ENCODE measurements at places on chromosomes 4 and X. TPM values are rescaled to one million over a fixed set of nuclear protein-coding genes. Genes with fewer than 3 reads are reported as not detected.

DNA sequence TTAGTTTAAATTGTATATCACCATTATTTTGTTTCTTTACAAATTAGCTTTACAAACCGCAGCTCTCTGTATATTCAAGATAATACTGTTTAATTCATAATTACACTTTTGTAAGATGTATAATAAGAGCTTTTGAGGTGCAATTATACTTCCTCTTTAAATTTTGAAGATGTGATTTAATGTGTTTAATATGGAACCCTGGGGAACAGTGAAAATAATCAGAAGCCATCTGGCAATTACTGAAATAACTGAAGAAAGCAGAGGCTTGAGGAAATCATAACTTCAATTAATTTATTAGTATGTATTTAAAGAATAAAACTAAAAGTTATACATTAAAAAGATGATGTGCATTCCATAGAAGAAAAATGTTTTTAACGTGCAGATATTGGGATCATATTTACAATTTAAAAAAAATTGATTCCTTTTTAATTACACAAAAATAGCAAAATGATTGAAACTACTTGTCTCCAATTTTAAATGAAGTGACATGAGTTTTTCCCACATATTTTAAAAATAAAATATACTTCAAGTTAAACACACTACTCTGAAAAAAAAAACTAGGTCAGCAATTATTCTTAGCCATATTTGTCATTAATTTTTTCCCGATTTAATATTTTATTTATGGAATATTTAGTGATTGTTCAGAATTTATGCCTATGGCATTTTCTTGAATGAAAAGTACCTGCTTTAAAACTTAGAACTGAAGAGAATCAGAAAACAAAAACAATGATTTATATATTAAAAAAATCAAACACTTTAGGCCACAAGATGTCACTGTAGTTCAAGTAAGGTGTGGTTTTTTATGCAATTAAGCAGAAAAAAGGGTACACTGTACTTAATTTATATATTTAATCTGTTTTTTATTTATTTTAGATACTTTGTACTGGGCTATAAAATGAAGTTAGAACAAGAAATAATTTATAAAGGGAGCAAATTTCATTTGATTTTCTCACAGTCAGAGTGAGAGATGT lies 942.7 kb upstream of the NDST4 start:
- DNase-seq, result no peak

- DNase-seq, result no peak
Observed at GRCh38 chr4:108107729-108108382, 60.9 kb downstream of the LEF1 start.

- DNase-seq, result no peak
Observed at GRCh38 chrX:10288373-10288975, 131.7 kb downstream of the CLCN4 start.

DNA sequence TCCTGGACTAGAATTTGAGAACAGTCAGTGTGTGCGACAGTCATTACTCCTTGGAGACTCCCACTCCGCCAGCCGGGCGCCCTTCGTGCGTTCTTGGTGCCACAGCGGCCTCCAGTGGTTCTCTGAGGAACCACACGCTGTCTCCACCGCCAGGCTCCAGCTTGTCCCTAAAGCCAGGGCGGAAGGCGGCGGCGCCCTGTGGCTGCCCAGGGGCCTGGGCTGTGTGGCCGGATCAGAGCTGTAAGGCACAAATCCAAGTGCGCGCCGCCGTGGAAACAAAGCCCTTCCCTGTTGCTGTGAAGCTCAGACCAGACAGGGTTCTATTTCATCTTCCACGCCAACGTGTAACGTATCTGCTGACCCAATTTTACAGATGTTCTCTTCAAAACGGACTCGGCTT lies 34.2 kb downstream of the IDS start:
- DNase-seq, result no peak

- DNase-seq, result no peak
Observed at GRCh38 chr4:123871341-123871740, 474.7 kb downstream of the SPRY1 start.

GRCh38 chr4:87058356-87059073 lies 123.7 kb downstream of the AFF1 start:
- DNase-seq, result no peak

GRCh38 chr4:180650273-180650672 lies 1592.9 kb upstream of the TENM3 start:
- no peak for DNase-seq

GRCh38 chr4:8201321-8201781 lies 2.3 kb downstream of the SH3TC1 start:
- DNase-seq, result no peak

DNA sequence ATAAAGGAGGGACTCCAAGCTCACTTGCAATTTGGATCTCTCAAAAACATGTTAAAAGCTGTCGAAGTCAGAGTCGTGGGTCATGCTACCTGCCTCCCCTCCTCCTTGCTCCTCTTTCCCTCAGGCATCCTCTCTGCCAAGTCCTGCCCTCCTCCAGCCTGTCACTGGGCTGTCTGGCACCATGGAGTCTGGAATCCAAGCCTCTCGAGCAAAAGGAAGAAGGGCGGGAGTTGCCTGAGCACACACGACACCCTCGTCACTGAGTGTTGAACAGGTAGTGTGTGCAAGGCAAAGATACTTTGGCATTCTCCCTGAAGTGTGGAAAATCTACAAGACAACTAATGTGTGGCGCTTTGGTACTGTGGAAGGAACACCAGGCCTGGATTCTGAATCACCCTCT lies 62.2 kb downstream of the HAUS3 start:
- DNase-seq, result no peak

GRCh38 chr4:74838746-74839370 lies 44.5 kb upstream of the BTC start:
- no peak for DNase-seq

- DNase-seq, result no peak
Observed at GRCh38 chr4:141909541-141909940, 273.2 kb downstream of the IL15 start.

DNA sequence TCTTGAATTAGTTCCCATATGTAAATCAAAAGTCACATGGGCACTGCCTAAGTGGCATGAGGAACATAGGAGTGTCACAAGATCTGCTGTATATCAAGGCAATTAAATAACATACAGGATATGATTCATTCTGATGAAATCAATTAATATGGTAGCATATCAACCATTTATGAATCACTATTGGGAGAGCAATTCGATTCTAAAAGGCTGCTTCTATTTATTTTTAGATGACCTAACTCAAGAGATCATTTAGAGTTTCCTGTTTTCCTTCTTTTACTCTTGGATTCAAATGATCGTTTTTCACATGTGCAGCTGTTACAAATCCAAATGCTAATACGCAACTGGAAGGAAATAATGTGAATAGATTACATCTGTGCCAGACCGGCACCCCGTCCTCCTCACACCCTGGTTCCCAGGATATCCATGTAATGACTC lies 81.9 kb downstream of the HCCS start:
- DNase-seq, result no peak

The PIGA gene
- polyA plus RNA-seq, result 7.1 TPM

The AR gene
- polyA plus RNA-seq, result 0.27 TPM

The CSAG1 gene
- polyA plus RNA-seq, result not detected

The RBPJ gene
- polyA plus RNA-seq, result 32.0 TPM

The IGSF1 gene
- polyA plus RNA-seq, result not detected

The TREX2 gene
- 0.31 TPM for polyA plus RNA-seq

The TLR1 gene
- 0.73 TPM for polyA plus RNA-seq

The CT55 gene
- not detected for polyA plus RNA-seq

The GLRA2 gene
- polyA plus RNA-seq, result not detected

The CSAG2 gene
- polyA plus RNA-seq, result not detected

Measured in keratinocyte (primary cell).